ENCODE measurements at places on chromosomes 16 and 17.

GRCh38 chr17:20998571-20999043 is 44.2 kb downstream of the USP22 start:
- no peak for DNase-seq

DNA sequence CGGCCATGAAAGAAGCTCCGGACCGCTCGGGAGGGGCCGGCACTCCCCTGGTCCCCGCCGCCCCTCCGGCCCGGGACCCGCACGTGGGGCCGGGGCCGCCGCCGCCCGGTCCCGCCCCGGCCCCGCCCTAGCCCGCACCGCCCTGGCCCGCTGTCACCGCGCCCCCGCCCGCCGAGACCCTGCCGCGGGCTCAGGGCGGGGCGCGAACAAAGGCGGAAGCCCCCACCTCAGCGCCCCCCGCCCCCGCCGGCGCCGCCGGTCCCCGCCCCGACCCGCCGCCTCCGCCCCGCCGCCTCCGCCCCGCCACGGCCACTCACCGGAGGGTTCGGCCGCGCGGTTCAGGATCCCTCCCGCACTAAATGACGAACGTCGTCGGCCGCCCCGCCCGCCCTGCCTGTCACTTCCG is at the start of gene ARHGDIA:
TSS of gene ARHGDIA (minus strand) at position 357 of the 406 bp plus-strand sequence. CDS start 1,407 bp downstream, outside the sequence.
- peak; percentile 9 for DNase-seq

GRCh38 chr16:81073560-81074330 is 3.3 kb downstream of the C16orf46 start:
- no peak for DNase-seq

DNA sequence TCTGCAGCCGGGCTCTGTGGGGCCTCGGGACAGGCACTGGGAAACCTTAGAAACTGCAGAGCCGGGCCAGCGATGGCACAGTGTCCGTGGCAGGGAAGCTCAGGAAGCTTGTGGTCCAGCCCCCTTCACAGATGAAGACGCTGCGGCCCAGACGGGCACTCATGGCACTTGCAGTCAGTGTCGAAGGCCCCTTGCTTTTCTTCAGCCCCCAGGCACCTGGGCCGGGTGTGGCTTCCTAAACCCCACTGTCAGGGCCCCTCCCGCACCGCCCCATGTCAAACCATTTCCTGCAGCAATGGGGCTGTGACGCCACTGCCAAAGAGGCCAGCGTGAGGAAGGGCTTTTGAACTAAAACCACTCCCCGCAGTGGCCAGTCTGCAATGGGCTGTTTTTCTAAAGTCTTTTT is 164.0 kb downstream of the LAT start:
- DNase-seq, result no peak

DNA sequence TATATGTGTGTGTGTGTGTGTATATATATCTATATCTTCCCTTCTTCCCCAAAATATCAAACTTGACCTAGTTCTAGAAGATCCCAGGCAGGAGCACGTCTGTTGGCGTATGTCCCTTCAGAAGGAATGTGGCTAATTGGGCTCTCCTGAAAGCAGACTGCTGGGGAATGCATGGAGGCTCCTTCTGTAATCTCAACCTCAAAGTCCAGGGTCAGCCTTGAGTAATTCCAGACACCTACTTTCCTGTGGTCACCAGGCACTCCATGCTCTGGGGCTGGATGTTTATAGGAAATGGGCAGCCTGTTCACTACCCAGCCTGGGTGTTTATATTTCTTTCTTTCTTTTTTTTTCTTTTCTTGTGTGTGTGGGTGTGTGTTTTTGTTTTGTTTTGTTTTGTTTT is 13.4 kb downstream of the BCO1 start:
- DNase-seq, result peak; percentile 10

- no peak for DNase-seq
Measured at GRCh38 chr17:51064061-51064735, 56.5 kb downstream of the SPAG9 start.

- DNase-seq, result no peak
Measured at GRCh38 chr16:82859662-82860061, 232.9 kb downstream of the CDH13 start.

GRCh38 chr16:49601576-49601975 is 228.0 kb downstream of the C16orf78 start:
- no peak for DNase-seq

DNA sequence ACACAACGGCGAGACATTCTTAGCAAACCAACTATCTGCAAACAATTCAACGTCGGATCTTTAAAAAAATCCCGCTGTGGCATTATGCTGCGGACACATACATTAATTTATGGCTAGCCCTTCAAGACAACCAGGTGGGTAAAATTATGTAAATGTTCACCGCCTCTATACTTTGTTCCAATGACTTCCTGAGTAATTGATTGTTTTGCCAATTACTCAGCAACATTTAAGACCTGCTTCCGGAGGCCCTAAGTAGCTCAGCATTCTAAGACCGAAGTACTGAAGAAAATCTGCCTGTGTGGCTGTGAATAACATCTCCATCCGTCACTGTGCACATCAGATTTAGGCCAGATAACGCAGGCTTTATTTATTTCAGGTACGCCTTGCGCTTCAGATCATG is 23.3 kb downstream of the QPRT start:
- no peak for DNase-seq

DNA sequence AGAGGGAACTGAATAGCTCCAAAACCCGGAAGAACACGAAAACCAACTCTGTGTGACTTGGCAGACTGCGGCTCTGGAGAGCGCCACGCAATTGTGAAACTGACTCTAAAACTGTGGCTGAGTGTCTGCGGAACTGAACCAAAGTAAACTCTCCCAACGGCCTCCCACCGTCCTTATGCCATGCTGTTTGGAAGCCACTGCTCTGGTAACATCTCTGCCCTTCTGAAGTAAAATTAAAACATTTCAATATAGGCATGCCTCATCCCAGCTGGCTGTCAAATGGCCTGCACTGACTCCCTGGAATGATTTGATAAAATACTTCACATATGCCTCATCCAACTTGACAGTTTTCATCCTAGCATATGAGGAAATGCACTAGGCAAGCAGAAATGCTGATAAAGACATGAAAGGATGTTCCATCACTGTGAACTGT is 70.2 kb downstream of the PARN start:
- DNase-seq, result no peak

DNA sequence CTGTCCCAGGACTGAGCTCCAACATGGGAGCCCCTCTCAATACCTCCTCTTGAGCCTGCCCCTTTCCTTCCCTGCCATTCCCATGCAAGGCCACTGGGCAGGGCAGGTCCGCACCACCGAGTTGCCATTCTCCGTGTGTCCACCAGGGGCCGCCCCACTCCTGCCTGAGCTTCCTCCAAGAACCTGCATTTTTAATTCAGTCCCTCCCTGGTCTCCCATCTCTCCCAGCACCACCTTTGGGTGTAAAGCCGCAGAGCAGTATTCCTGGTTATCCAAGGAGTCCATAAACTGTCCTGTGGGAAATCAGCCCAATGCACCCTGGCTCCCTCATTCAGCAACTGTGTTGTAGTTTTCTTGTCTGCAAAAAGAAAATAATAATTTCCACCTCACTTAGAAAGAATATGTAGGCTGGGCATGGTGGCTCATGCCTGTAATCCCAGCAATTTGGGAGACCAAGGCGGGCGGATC is 15.9 kb upstream of the ANKRD40CL start:
- DNase-seq, result peak; percentile 78

- DNase-seq, result peak; percentile 45
Measured at GRCh38 chr17:15436473-15437302, 30.7 kb downstream of the CDRT4 start.

GRCh38 chr17:76304226-76305134 is 3.6 kb downstream of the QRICH2 start:
- DNase-seq, result no peak

DNA sequence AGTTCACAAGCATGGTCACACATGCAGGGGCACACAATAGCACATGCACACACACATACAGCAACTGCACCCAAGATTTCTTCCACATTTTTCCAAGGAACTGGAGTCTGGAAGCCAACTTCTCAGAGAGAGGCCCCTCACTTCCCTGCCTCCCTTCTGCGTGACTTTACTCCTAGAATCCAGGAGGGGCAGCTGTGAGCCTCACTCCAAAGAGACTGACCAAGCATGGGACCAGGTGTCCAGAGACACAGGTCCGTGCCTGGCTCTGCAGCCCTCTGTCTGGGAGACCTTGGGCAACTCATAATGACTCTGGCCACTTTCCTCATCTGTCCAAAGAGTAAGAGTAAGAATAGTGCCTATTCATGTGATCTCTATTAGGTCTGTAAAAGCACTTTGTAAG is 104.7 kb upstream of the TMEM132E start:
- DNase-seq, result no peak

GRCh38 chr16:68778551-68779231 is 41.6 kb downstream of the CDH1 start:
- no peak for DNase-seq

- DNase-seq, result no peak
Measured at GRCh38 chr17:30352240-30352814, 18.5 kb upstream of the TMIGD1 start.

DNA sequence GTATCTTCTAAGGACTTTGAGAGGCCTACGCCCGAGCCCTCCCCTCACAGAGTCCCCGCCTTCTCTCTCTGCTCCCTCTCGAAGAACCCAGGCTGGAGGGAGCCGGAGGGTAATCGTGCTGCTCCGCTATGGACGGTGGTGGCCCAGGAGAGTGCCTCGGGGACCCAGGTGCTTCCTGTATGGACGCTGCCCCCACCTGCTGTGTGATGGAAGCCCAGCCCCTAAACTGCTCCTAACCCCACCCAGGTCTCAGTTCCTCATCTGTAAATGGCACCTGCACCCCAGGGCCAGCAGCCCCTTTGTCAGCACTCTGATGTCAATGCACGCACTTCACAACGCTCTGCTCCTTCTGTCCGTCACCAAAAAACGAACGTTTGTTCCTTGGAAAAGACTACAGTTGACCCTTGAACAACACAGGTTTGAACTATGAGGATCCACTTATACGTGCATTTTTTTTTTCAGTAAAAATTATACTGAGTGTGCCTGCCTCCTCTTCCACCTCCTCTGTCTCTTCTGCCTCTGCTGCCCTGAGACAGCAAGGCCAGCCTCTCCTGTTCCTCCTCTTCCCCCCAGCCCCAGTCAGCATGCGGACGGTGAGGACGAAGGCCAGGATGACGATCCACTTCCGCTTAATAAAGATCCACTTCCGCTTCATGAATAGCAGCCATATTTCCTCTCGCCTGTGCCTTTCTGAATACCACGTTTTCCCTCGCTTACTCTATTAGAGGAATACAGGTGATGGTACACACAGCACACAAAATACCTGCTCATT is 118.3 kb downstream of the BANP start:
- no peak for DNase-seq

GRCh38 chr17:62712171-62712581 is 84.7 kb downstream of the MRC2 start:
- no peak for DNase-seq

DNA sequence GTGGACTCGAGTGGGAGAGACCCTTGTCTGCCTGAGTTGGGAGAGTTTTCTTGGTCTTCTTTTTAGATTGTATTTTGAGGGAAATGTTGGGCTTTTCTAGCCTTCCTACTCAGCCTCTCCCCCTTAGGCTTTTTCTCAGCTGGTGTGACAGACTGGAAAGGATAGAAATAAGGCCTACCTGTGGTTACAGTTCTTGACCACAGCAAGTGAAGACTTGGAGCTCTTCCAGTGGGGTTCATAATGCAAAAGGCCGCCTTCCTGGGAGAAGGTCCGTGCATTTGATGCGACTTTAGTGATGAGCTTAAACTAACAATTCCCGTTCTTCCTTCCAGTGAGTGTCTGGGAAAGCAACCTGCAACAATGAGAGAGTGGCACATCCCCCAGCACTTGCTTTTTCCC is 56.8 kb downstream of the B9D1 start:
- DNase-seq, result no peak

GRCh38 chr17:44972953-44973352 is 4.8 kb upstream of the C1QL1 start:
- peak; percentile 46 for DNase-seq

DNA sequence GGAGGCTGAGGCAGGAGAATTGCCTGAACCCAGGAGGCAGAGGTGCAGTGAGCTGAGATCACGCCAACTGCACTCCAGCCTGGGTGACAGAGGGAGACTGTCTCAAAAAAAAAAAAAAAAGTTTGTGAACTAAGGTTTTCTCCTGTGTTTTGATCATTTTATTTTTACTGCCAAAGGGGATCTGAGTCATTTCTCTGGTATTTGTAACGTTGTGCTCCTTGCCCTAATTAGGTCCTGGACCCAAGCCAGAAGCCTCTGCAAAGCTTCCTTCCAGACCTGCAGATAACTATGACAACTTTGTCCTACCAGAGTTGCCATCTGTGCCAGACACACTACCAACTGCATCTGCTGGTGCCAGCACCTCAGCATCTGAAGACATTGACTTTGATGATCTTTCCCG is 32.1 kb downstream of the IST1 start:
- DNase-seq, result peak; percentile 93

- DNase-seq, result no peak
Measured at GRCh38 chr16:10300905-10301304, 85.0 kb upstream of the ATF7IP2 start.

- no peak for DNase-seq
Measured at GRCh38 chr17:20179041-20179440, 169.9 kb downstream of the SPECC1 start.

- DNase-seq, result peak; percentile 82
Measured at GRCh38 chr17:2137342-2138098, 82.6 kb downstream of the HIC1 start.

GRCh38 chr17:76136276-76137000 is 4.6 kb downstream of the FOXJ1 start:
- no peak for DNase-seq

- DNase-seq, result no peak
Measured at GRCh38 chr17:7496470-7497183, 12.5 kb downstream of the POLR2A start.

GRCh38 chr17:34797720-34798119 is 163.5 kb downstream of the CCT6B start:
- DNase-seq, result peak; percentile 16

GRCh38 chr17:17254036-17254435 is 17.1 kb upstream of the FLCN start:
- no peak for DNase-seq

DNA sequence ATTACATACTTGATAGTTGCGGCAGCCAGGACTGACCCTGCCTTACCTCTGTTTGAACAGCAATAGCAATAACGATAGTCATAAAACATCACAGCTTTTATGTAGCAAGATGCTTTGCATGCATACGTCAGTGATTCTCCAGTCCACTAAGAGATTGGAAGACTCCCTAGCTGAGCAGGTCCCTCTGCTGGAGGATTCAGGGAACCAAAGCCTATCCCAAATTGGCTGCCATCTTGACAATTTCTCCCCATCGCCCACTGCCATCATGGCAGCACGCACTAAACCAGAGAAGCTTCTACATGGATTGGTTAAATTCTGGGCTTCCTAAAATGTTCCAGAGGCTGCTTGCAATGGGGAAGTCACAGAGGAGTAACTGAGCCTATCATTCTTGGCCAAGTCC is 360.6 kb upstream of the XYLT1 start:
- DNase-seq, result peak; percentile 26
